ENCODE measurements at places on chromosomes 1 and 21.
A peak's percentile ranks its signal among the peaks of the same experiment; 100 is the strongest.

DNA sequence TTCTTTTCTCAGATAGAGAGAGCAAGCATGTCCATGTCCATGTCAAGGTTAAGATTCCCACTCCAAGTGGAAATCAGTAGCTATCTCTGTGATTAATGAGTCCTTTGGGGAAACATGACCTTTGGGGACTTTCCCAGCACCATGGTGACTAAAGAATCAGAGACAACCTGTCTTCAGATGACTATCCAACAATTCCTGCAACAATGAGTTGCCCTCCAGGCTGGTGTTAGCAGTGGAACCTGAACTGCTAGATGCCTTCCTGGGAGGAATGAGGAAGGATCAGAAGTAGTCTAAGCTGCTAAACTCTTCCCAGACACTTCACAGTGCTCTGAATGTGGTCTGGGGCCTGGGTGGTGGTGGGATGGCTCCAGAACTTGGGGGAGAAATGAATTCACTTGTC, 6.5 kb downstream of the S100A9 start:
- DNase-seq = no peak

DNA sequence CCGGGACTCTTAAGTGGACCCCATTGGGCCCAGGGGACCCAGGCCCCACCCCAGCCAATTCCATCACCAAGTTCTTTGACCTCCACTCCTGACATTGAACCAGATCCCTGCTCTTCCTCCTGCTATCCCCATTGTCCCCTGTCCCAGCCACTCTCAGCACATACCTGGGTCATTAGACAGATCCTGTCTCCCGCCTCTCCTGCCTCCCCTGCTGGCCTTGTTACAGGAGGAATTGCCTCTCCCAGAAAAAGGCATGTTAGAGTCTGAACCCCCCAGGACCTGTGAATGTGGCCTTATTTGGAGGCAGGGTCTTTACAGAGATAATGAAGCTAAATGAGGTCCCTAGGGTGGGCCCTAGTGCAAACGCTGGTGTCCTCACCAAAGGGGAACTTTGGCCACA, 301.9 kb downstream of the NPHP4 start:
- DNase-seq = no peak

DNA sequence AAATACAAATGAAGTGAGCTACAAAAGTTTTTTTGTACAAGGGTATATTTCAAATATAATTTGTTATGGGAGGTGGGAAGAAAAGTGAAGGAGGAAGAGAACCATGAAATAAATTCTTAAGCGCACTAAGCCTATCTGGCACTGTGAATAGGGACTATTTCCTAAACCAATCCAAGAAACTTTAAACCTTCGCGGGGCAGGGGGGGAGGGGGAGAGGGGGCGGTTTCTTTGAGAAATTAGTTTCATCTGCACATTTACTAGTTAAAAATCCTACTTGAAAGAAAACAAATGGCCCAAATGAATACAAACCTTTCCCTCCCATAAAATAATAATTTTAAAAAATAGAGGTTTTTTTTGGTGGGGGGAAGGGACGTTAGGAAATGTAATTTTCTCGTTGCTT, 364 bp downstream of the GOLPH3L start:
- DNase-seq = no peak

GRCh38 chr1:53069663-53070327, 7.8 kb downstream of the PODN start:
- no peak for DNase-seq

GRCh38 chr1:48093696-48094528, 96.7 kb upstream of the TRABD2B start:
- DNase-seq = peak; percentile 73

GRCh38 chr1:218048828-218049420, 236.2 kb upstream of the RRP15 start:
- no peak for DNase-seq

DNA sequence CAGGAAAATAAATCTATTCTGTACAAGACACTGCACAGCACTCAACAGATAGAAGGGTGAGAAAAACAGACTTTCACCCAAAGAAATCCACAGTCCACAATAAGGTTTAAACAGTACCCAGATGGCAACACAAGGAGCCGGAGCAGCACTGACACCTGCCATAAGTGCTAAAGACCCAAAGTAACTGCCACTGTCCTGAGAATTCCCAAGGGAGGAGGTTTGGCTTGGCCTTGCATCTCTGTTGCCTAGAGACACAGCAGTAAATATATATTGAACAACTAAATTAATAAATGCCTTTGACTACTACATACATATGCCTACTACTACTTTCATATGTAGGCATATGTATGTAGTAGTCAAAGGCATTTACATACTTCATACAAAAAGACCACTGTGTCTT, 68.0 kb downstream of the VAV3 start:
- DNase-seq = no peak

DNA sequence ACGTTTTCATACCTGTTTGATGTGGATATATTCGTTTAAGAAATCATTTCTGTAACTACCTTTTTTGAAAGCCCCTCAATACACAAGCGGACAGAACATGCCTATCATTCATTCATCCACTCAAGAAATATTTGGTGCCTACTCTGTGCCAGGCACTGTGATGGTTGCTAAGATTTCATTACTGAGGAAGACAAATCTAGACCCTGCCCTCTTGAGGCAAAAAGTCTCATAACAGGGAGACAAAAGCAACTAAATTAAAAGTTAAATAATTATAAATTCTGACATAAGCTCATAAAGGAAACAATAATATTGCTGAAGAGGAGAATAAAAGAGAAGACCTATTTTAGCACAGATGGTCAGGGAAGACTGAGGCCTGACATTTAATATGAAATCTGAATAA, 203.5 kb upstream of the ZNHIT6 start:
- DNase-seq = no peak
